Activated naive CD8-positive, alpha-beta T cell treated with anti-CD3 and anti-CD28 coated beads, Interleukin-2, amount 10 ng/mL, durations not matched to agents 7 days and 5 days (primary cell): ENCODE measurements at places on chromosomes 4 and X.

- peaks cover 2% of the 10 kb centered on the region for H3K27me3 ChIP-seq
- H3K36me3 ChIP-seq: peaks cover 6% of the 10 kb centered on the region
- peak overlapping the region; percentile 43 for H3K27ac ChIP-seq
- no peak overlapping the region for H3K4me3 ChIP-seq
- no peak for DNase-seq
These were observed 52.9 kb downstream of the CRLF2 start for GRCh38 chrX:1159548-1159947.

DNA sequence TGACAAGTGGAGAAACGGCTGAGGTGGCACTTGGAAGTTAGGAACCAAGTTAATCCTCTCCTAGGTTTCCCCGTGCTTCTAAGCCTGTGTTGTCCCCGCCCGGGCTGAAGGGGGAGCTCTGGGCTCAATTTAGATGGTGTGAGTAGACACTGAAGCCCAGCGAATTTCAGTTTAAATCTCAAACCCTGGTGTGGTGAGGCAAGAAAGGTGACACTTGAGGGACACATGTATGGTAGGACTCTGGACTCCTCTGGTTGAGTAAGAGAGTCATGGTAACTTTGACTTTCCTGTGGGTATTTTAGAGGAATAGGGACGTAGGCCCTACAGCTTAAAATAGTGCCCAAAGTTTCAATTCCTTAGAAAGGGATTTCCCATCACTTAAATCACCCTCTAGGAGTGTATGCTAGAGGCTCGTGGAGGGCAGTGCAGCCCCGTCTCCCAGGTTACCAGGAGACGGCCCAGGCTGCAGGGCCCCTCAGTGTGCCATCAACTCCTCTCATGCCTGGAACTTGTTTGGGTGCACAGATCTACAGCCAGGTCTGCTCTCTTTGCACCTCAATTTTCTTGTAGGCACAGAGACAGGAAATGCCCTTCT lies 24.0 kb downstream of the HAND2 start:
- H3K4me3 ChIP-seq: no peak overlapping the region
- peaks cover 92% of the 10 kb centered on the region for H3K27me3 ChIP-seq
- peaks cover 4% of the 10 kb centered on the region for H3K36me3 ChIP-seq
- no peak overlapping the region for H3K27ac ChIP-seq
- peak; percentile 59 for DNase-seq

DNA sequence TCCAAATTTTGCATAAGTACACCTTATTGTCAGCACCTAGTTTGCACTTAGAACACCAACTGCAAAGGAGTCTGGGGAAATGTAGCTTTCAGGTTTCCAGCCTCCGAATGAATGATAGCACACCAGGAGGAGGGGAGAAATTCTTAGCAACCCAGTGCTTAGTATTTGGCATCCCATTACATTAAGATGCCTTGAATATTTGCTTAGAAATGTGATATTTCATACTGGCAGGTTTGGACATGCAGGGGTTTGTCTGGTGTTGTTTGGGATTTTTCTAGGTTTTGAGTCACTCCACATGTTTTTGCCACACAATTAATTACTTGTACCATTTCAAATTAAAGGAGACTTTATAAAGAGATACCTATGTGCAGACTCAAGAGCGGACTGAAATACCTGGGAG lies 60.3 kb upstream of the CAMK2D start:
- no peaks in the 10 kb centered on the region for H3K27me3 ChIP-seq
- H3K4me3 ChIP-seq: no peak overlapping the region
- no peaks in the 10 kb centered on the region for H3K36me3 ChIP-seq
- peaks cover 24% of the 10 kb centered on the region for H3K4me1 ChIP-seq
- no peak for DNase-seq
- H3K27ac ChIP-seq: no peak overlapping the region

GRCh38 chr4:72313121-72313520 lies 255.9 kb downstream of the ADAMTS3 start:
- H3K4me3 ChIP-seq: no peak overlapping the region
- no peak for DNase-seq
- no peaks in the 10 kb centered on the region for H3K4me1 ChIP-seq
- no peak overlapping the region for H3K27ac ChIP-seq
- H3K27me3 ChIP-seq: peaks cover 9% of the 10 kb centered on the region

- no peaks in the 10 kb centered on the region for H3K27me3 ChIP-seq
- DNase-seq: no peak
- H3K36me3 ChIP-seq: peaks cover 10% of the 10 kb centered on the region
- peak overlapping the region; percentile 97 for H3K4me3 ChIP-seq
- H3K27ac ChIP-seq: peak overlapping the region; percentile 91
These were observed 899 bp downstream of the LYAR start for GRCh38 chr4:4289055-4289454.

GRCh38 chr4:138897811-138898226 lies 117.8 kb upstream of the NOCT start:
- no peak for DNase-seq
- H3K4me1 ChIP-seq: no peaks in the 10 kb centered on the region
- no peak overlapping the region for H3K27ac ChIP-seq
- no peak overlapping the region for H3K4me3 ChIP-seq
- peaks cover 3% of the 10 kb centered on the region for H3K27me3 ChIP-seq

DNA sequence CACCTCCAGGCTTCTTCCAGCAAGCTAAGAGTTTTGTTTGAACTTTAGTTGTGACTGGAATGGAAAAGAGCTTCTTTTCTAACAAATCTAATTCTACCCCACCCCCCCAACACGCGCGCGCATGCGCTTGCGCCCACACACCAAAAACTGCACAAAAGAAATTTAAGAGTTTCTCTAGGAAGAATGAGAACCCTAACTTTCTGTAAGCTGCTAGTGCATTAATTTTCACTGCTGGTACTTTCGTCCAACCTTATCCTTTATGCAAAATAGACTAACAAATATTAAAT lies 9.0 kb upstream of the INTU start:
- H3K27me3 ChIP-seq: peaks cover 56% of the 10 kb centered on the region
- H3K4me3 ChIP-seq: peak overlapping the region; percentile 65
- no peak for DNase-seq
- H3K4me1 ChIP-seq: peaks cover 3% of the 10 kb centered on the region
- no peaks in the 10 kb centered on the region for H3K36me3 ChIP-seq
- H3K27ac ChIP-seq: no peak overlapping the region

GRCh38 chr4:65600656-65601055 lies 69.6 kb downstream of the EPHA5 start:
- H3K36me3 ChIP-seq: no peaks in the 10 kb centered on the region
- H3K27me3 ChIP-seq: no peaks in the 10 kb centered on the region
- no peaks in the 10 kb centered on the region for H3K4me1 ChIP-seq
- no peak overlapping the region for H3K4me3 ChIP-seq
- no peak for DNase-seq

- H3K4me1 ChIP-seq: no peaks in the 10 kb centered on the region
- no peaks in the 10 kb centered on the region for H3K36me3 ChIP-seq
- DNase-seq: no peak
These were observed 25.7 kb downstream of the SLITRK2 start for GRCh38 chrX:145843146-145843904.

DNA sequence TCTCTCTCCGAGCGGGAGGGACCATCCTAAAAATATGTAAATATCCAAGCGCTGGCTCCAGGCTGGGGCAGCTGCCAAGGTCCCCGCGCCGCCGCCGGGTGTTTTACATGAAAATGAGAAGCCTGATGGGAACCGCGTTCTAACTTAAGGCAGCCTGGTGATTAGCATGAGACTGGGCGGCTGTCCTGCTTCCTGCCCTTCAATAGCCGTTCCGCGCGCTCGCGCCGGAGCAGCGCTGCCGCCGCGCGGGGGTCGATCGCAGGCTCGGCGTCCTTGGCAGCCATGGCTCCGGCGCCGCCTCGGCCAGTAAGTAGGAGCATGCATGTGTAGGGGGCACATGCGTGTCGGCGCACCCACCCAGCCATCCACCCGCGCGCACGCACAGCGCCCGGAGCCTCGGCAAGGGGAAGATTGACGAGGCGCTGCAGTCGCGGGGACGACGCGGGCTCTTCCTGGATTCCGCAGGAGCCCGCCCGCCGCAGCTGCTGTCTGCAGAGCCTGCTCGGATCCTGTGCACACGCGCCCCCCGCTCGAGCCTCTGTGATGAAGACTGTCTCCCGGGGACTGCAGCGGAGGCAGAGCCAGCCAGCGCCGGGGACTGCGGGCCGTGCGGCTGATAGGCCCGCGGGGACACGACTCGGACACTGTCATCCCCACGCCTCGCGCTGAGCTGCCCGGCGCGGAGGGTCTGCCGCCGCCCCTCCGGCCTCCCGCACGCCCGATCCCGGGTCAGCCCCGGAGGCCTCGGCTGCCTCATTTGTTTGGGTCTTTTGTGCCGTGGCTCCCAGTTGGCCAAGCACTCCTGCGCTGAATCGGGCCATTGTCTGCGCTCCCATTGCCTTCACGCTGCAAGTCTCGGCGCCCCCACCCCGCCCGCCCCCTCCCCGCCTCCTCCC lies 734 bp downstream of the STOX2 start:
- no peaks in the 10 kb centered on the region for H3K36me3 ChIP-seq
- H3K4me3 ChIP-seq: peak overlapping the region; percentile 41
- peaks cover 71% of the 10 kb centered on the region for H3K27me3 ChIP-seq
- DNase-seq: peak; percentile 42
- no peak overlapping the region for H3K27ac ChIP-seq

DNA sequence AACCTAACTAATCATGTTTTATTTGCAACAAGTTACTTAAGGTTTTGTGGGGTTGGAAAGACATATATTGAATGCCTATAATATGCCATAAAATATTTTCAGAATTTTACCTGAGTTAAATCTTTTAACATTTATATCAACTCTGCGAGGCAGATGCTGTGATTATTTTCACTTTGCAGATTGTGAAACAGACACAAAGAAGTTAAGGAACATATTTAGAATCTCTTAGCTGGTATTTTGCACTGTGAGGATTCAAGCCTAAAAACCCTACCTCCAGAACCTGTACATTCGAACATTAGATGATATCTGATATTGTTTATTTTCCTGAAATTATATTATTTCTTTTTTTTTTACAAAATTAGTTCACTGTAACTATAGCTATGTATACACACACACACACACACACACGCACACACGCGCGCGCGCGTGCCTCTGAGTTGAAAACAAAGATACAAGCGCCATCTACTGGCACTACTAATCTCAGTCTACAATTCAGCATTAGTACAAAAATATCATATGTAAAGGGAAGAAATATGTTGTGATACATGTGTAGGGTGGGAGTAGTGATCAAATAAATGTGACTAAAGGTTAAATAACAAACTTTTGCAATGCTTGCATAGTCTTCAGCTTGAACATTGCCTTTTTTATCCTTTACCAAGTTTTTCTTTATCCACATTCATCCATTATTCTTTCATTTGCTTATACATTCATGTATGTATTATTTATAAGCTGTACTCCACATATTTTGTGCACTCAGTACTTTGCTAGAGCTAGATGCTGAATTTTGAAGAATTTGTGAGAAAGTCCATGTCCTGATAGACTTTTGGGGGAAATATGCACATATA lies 61.5 kb downstream of the ANXA10 start:
- no peaks in the 10 kb centered on the region for H3K36me3 ChIP-seq
- DNase-seq: peak; percentile 42
- H3K27me3 ChIP-seq: peaks cover 9% of the 10 kb centered on the region
- peak overlapping the region; percentile 52 for H3K4me3 ChIP-seq

DNA sequence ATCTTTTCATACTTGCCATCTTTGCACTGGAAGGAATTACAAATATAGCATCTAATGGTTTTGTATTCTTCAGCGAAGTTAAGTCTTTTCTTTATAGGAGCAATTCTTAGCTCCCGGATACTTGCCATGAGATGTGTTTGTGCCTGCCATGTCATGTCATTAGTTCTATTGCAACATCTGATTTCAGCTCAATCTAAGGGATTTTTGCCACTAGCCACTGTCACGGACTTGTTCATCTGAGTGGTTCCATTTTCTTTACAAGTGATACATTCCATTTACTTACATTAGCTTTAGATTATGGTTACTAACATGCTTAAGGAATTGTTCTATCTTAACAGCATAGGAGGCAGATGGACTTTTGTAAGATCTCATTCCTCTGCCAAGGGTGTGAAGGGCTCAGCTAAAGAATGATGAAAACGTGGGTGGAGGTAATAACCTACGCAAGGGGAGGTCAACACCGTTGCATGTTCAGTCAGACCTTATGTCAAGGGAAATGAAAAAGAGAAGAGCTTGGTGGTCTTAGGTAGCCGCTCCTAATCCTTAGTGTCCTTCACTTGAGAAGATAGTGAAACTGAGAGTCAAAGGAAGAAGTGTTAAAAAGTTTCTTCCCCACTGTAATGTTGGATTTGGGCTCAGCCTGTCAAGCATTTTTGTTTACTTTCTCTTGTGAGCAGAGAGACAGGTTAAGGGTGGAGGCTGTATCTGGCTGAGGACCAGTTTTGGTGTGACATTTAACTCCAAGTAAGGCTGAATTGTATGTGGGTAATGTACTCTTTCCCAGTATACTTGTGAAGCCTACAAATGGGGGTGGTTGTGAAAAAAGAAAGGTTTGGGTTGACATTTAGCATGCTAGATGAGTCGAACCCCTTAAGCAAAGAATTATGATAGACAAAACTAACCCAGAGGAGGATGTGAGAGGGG lies 3.6 kb upstream of the KLHL2 start:
- DNase-seq: no peak
- peaks cover 7% of the 10 kb centered on the region for H3K36me3 ChIP-seq
- H3K27me3 ChIP-seq: no peaks in the 10 kb centered on the region
- H3K4me1 ChIP-seq: peaks cover 35% of the 10 kb centered on the region

GRCh38 chrX:125646195-125646594 lies 326.5 kb downstream of the TEX13C start:
- DNase-seq: no peak
- H3K27ac ChIP-seq: no peak overlapping the region
- no peaks in the 10 kb centered on the region for H3K4me1 ChIP-seq
